ENCODE measurements at places on chromosomes 6 and 20.

- no peak for DNase-seq
These were observed 78.7 kb upstream of the HDDC2 start for GRCh38 chr6:125380474-125380873.

DNA sequence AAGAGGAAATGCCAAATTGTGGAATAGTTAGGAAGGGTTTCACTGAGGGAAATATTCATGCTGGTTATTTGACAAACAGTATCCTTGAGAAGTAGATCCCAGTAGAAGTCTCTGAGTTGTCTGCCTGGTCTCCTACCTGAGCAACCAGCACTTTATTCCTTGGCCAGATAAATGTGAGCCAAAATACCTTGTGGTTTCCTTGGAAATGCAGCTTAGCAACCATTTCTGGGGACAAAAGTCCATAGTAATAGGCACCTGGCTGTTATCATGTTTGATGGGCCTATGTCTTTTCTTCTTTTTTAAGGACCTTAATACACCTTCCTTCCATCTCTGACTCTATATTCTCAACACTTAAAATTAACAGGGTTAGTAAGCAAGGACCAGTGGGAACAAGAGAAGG lies 217.1 kb upstream of the MARCKS start:
- no peak for DNase-seq

DNA sequence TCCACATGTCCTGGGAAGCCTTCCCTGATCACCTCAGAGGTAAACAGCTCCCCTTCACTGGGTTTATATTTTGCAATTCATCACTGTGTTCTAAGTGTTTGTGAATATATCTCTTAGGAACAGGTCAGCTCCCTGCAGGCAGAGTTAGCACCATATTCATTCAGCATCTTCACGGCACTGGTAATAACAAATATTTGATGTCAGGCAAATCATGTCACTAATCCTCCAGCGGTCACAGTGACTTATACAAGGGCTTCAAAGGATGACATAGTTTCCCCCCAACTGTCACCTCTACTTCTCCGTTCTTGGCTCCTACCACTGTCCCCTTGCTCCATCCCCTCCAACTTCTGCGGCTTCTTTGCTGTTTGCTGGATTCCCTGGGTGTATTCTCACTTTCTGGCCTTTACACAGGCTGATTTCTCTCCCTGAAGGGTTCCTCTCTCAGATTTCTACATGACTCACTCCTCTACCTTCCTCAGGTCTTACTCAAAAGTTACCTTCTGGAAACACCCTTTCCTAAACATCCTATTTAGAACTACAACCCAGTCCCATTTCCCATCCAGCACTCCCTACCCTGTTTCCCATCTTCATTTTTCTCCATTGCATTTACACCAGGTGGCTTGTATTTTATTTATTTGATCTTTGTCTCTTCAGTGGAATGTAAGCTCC lies 66.6 kb downstream of the NHLRC1 start:
- DNase-seq, result no peak

DNA sequence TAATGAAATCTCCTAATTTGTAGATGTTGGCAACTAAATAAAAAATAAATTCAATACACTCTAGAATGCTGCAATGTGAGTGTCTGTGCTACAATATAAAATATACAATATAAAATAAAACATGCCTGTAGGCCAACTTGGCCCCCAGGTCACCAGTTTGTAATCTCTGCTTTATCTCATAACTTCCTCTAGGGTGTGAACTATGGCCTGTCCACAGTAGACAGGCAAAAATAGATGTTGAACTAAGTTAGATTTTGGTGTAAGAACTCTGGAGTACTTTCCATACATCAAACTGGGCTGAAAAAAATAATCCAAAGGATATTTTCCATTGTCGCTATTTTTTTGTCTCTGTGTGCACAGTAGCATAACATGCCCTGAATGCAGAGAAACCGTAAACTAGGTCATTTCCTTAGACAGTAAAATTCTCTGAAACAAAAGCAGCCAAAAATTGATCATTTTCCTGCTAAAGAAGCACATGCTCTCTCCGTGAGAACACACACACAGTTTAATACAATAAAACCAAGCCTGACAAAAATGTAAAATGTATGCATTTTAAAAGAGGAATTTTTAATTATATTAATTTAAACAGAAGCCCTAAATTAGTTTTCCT lies 98.5 kb upstream of the ZFP64 start:
- DNase-seq, result no peak

DNA sequence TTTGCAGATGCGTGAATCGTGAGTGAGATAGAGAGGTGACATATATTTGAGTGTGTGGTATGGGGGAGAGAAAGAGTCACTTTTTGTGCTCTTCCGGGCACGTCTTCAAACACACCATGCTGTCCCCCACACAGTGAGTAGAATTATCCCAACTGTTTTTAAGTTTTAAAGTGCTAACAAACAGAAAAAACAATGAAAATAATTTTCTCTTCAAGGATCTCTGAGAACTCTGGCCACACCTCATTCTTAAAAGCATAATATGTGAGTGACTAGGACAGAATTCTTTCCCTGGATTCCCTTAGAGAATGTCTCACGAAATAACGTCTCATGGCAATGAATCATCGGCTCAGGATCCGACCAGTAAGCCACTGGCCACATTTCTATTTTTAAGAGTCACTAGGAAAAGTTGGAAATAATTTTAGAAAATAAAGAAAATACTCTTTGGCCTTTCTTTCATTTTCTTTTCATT lies 235.7 kb upstream of the ZNF217 start:
- DNase-seq, result no peak

DNA sequence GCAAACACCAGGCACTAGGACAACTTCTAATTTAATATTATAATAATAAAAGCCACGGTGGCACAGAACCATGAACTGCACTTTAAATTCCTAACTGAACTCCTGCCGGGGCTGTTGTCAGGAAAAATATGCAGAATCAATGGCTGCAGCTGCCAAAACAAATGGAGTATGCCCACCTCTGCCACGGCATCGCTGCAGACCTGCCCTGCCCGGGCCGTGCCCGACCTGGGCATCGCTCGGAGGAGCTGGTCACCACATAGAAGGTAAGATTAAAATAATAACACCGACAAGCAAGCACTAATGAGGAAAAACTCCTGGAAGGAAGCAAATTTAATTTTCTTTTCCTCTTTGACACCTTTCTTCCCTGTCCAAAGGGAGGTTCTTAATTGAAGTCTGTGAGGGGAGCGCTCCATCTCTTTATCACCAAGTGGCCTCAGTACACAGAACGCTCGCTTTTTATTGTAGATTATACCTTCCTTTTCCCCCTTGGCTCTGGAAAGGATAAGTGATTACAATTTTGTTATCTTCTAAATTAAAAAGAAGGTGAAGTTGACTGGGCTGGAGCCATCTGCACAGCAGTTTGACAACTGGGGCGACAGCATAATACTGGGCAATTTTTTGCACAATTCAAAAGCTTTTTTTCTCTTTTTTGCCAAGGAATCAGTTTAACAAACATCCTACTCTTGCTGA lies 351.3 kb downstream of the ZFAND3 start:
- no peak for DNase-seq

GRCh38 chr6:6643398-6643797 lies 54.9 kb downstream of the LY86 start:
- no peak for DNase-seq

DNA sequence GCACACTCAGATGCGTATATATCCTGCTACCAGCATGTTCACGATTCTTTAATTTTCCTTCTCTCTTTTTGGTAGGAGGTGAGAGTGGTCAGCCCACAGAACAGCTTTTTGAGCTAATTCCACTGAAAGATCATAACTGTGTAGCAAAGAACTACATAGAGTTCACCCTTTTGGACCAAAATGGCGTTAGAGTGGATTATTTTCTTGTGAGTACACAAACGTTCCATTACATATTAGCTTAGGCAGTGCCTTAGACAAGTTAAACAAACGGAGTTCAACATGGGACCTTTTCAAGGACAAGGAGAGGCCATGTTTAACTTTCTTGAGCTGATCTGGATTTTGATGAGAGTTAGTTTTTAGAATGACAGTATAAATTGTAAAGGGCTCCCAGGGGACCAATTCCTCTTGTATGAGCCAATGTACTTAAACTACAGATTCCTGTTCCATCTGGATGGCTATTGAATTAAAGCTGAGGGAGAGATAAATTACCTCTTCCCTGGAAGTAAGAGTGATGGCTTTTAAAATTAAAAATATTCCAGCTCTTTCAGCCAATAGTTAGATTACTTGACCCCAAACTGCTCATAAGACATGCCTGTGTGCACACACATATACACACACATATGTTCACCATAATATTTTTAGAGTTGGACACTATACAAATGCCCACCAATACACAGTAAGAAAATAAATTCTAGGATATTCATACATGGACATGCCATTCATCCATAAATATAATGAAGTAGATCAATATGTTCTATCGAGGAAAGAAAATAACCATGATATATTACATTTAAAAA lies 25.6 kb upstream of the ARMH2 start:
- DNase-seq, result no peak

All from heart right ventricle (tissue), 16 donors.